Mesenchymal stem cell (in vitro differentiated cells and primary cell): ENCODE measurements at places on chromosomes 1 and 21.
A peak's percentile ranks its signal among the peaks of the same experiment; 100 is the strongest.

GRCh38 chr1:35599411-35599810 is 26.3 kb downstream of the TFAP2E start:
- H3K36me3 ChIP-seq = peaks cover 40% of the 10 kb centered on the region
- no peak for DNase-seq
- H3K27me3 ChIP-seq = no peaks in the 10 kb centered on the region

DNA sequence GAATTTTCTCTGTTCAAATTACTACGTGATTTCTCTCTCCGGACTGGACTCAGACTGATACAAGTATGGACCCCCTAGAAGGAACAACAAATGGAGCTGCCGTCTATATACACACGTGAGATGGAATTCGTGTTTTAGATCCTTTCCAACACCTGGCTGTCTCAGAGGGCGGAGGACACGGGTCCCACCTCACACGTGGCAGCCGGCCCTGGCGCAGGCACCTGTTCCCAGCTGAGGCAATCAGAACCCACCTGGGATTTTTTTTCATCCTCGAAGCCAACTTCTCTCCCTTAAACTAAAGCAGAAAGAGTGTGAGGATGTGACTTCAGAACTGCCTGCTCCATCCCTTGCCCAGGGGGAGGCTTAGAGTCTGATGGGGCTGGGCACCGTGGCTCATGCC is 34.1 kb upstream of the SCCPDH start:
- H3K36me3 ChIP-seq = no peaks in the 10 kb centered on the region
- H3K4me1 ChIP-seq = peaks cover 3% of the 10 kb centered on the region
- no peak overlapping the region for H3K4me3 ChIP-seq
- no peaks in the 10 kb centered on the region for H3K27me3 ChIP-seq
- no peak overlapping the region for H3K27ac ChIP-seq
- DNase-seq = no peak

DNA sequence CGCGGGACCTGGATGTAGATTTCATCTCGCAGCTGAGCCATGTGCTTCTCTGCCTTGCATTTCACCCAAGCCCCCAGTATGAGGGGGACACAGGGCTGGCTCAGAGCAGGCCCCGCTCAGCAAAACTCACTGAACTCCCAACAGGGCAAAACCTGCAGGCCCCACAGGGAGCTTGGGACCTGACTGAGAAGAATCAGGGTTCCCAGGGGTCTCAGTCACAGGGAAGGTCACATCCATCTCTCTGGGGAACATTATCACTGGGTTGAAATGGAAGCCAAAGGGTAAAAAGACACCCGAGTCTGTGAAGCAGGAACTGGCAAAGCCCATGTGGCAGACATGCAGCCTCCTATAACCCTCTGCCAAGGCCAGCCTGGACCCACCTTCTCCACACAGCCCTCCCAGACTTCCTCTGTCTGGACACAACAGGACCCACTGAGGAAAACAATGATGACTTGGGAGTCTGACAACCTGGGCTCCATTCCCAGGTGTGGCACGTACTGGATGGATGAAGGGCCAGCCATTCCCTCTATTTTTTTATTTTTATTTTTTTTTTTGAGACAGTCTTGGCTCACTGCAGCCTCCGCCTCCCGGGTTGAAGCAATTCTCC is 11.7 kb downstream of the HSPG2 start:
- no peak overlapping the region for H3K27ac ChIP-seq
- peaks cover 34% of the 10 kb centered on the region for H3K36me3 ChIP-seq

- H3K4me1 ChIP-seq = peaks cover 1% of the 10 kb centered on the region
- no peak for DNase-seq
- H3K36me3 ChIP-seq = no peaks in the 10 kb centered on the region
- H3K27ac ChIP-seq = no peak overlapping the region
- no peaks in the 10 kb centered on the region for H3K27me3 ChIP-seq
- H3K4me3 ChIP-seq = no peak overlapping the region
Measured at GRCh38 chr1:48848035-48848434, 71.3 kb upstream of the BEND5 start.

- peaks cover 3% of the 10 kb centered on the region for H3K36me3 ChIP-seq
- no peak overlapping the region for H3K4me3 ChIP-seq
- H3K4me1 ChIP-seq = peaks cover 36% of the 10 kb centered on the region
- no peak overlapping the region for H3K27ac ChIP-seq
- H3K27me3 ChIP-seq = peaks cover 9% of the 10 kb centered on the region
- DNase-seq = no peak
Measured at GRCh38 chr1:15206418-15207030, 40.5 kb upstream of the FHAD1 start.

- no peak overlapping the region for H3K4me3 ChIP-seq
- H3K4me1 ChIP-seq = no peaks in the 10 kb centered on the region
- DNase-seq = no peak
Measured at GRCh38 chr1:195275710-195276109, 1332.5 kb downstream of the KCNT2 start.

- H3K27me3 ChIP-seq = no peaks in the 10 kb centered on the region
- H3K4me1 ChIP-seq = peaks cover 14% of the 10 kb centered on the region
- H3K4me3 ChIP-seq = no peak overlapping the region
- H3K27ac ChIP-seq = peak overlapping the region; percentile 73
- no peaks in the 10 kb centered on the region for H3K36me3 ChIP-seq
- DNase-seq = no peak
Measured at GRCh38 chr1:115062542-115063004, 26.7 kb downstream of the TSPAN2 start.

DNA sequence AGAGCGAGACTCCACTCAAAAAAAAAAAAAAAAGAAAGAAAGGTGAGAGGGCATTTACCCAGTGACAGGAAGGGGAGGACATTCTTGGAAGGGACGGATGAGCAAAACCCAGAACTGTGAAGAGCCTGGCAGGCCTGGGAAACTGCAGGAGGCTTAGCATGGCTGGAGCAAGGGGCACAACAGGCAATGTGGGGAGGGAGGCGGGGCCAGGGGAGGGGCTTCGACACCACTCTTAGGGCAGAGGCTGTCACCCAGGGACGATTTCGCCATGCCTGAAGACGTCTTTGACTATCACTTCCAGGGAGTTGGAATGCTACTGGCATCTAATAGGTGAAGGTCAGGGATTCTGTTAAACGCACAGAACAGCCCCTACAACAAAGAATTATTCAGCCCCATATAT is 184.0 kb downstream of the HUNK start:
- no peak overlapping the region for H3K4me3 ChIP-seq
- no peak overlapping the region for H3K27ac ChIP-seq
- no peak for DNase-seq
- peaks cover 1% of the 10 kb centered on the region for H3K4me1 ChIP-seq

DNA sequence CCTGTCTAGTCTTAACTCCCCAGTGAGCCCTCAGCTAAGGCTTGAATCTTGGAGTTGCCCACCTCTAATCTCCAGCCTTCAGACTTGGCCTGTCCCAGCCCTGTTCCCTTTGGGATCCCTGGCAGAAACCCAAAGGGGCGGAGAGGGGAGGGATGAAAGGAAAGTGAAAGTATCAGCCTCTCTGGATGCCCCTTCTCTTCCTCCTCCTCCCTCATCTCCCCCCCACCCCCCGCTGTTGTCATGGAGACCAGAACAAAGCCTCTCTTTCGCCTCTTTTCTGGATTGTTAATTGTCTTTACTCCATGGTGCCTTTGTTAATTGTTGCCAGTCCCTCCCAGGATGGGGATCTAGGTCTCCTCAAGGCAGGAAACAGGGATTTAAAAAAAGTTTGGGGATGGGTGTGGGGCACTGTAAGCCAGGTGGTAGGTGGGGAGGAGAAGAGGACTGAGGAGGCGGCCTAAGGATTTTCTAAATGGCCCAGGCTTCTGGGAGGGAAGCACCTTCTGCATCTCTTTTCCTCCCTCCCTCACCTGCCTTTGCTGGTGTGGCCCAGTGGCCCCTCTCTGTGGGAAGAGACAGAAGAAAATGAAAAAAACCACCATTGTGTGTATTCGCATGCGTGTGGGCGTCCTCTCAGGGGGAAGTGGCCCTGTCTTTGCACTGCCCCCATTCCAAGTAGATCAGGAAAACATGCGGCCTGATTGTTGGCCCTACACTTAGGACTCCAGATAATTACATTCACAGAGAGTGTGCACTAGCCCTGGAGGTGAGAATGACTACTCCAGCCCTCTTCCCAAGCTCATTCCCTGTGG is 7.5 kb upstream of the SOX13 start:
- H3K27ac ChIP-seq = no peak overlapping the region
- no peak overlapping the region for H3K4me3 ChIP-seq
- DNase-seq = peak; percentile 61
- no peaks in the 10 kb centered on the region for H3K4me1 ChIP-seq

DNA sequence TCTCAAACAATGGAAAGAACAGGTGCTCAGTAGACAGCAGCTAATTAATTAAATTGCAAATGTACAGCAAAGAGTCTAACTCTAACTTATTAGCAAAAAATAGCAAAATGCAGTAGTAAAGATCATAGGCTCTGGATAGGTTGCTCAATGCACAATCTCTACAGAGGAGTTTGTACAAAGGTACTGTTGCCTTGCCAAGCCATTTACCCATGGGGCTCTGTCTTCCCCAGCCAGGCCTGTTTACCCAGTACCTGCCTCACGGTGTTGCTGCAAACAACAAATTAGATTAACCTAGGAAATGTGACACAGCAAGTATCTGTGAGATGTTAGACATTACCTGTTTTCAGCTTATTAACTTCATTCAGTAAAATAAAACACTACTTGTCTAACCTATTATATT is 222.0 kb downstream of the DENND1B start:
- DNase-seq = no peak
- H3K27me3 ChIP-seq = no peaks in the 10 kb centered on the region
- no peaks in the 10 kb centered on the region for H3K36me3 ChIP-seq
- H3K4me1 ChIP-seq = no peaks in the 10 kb centered on the region

- no peaks in the 10 kb centered on the region for H3K27me3 ChIP-seq
- no peaks in the 10 kb centered on the region for H3K36me3 ChIP-seq
- peaks cover 6% of the 10 kb centered on the region for H3K4me1 ChIP-seq
- no peak for DNase-seq
- peak overlapping the region; percentile 17 for H3K27ac ChIP-seq
- no peak overlapping the region for H3K4me3 ChIP-seq
Measured at GRCh38 chr1:151935894-151936602, 26.7 kb upstream of the THEM4 start.

DNA sequence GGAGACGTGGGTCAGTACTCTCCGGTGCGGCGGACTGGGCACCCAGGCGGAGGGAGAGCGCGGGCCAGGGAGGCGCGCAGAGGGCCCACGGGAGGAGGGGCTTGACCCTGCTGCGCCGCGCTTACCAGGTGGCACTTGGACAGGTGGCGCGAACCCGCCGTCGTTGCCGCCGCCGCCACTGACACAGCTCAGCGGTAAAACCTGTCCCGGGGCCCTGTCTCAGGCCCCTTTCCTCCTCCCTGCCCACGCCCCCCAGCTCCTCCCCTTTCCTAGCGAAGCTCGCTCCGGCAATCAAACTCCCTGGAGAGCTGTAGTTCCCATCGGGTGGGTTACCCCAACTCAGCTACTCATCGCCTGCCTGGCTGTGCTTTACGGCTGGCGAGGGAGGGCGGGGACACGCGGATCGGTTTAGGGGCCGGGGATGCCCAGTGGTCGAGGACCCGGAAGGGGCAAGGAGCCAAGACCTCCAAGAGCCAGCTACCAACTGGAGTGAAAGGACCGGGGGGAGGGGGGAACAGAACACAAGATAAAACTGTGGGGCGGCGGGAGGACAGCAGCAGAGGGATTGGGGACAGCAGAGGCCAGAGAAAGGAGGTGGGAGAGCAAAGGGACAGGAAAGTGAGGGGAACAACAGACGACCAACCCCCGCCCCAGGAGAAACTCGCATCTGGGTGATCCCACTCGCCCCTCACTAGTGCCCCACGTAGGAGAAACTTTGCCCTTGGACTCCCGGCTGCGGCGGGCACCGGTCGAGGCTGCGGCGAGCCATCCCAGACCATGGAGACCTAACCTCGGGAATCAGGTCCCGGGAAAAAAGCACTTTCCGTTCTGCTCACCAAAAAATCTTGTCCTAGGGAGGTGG is 2.9 kb downstream of the GFI1 start:
- H3K4me1 ChIP-seq = peaks cover 61% of the 10 kb centered on the region
- H3K4me3 ChIP-seq = peak overlapping the region; percentile 24
- no peak overlapping the region for H3K27ac ChIP-seq
- H3K27me3 ChIP-seq = peaks cover 97% of the 10 kb centered on the region
- H3K36me3 ChIP-seq = no peaks in the 10 kb centered on the region

DNA sequence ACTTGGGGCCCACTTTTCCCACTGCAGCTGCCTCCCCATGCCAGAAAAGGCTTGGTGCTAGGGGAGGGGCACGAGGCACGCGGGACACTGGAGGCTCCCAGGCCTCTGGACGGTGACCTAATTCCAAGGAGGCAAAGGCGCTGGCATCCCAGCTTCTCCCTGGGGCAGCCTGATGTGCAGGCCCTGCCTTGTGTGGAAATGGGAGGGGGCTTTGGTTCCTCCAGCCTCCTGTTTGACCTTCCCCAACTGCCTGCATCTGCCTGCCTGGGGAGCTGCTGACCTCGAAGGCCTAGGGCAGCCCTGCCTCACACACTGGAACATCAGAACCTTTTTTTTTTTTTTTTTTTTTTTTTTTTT is 39.9 kb downstream of the KIAA1614 start:
- peaks cover 17% of the 10 kb centered on the region for H3K4me1 ChIP-seq
- peaks cover 32% of the 10 kb centered on the region for H3K36me3 ChIP-seq
- no peak for DNase-seq
- H3K27me3 ChIP-seq = no peaks in the 10 kb centered on the region

DNA sequence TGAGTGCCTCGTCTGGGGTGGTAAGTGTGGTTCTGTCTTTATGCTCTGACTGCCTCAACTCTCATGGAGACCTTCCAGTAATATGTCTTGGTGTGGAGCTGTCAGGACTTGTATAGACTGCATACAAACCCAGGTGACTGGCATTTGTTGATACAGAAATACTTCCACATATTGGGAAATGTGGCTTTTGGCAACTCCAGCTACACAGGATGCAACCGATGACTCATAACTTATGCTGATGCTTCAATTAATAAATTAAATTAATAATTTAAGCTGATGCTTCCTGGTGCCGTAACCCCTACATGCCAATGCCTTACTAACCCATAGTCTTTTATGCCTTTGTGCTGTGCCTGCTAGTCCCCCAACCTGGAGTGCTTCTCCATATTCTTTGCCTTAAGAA is 72.3 kb upstream of the ARTN start:
- peak; percentile 41 for DNase-seq
- H3K27ac ChIP-seq = no peak overlapping the region
- H3K4me1 ChIP-seq = peaks cover 19% of the 10 kb centered on the region
- H3K27me3 ChIP-seq = no peaks in the 10 kb centered on the region
- H3K4me3 ChIP-seq = no peak overlapping the region
- H3K36me3 ChIP-seq = peaks cover 13% of the 10 kb centered on the region

- no peaks in the 10 kb centered on the region for H3K27me3 ChIP-seq
- peaks cover 11% of the 10 kb centered on the region for H3K36me3 ChIP-seq
- H3K27ac ChIP-seq = no peak overlapping the region
- no peak overlapping the region for H3K4me3 ChIP-seq
- DNase-seq = no peak
- no peaks in the 10 kb centered on the region for H3K4me1 ChIP-seq
Measured at GRCh38 chr1:231814021-231814420, 187.4 kb downstream of the DISC1 start.

GRCh38 chr1:69413129-69413528 is 154.6 kb upstream of the LRRC7 start:
- H3K27ac ChIP-seq = no peak overlapping the region
- no peaks in the 10 kb centered on the region for H3K27me3 ChIP-seq
- no peak for DNase-seq
- H3K4me3 ChIP-seq = no peak overlapping the region
